Stimulated activated CD4-positive, alpha-beta T cell treated with anti-CD3 and anti-CD28 coated beads, Interleukin-1b, Interleukin-23, amount 100 ng/mL, for 1 hour (primary cell): ENCODE measurements at places on chromosomes 4 and X.
A peak's percentile ranks its signal among the peaks of the same experiment; 100 is the strongest.

DNA sequence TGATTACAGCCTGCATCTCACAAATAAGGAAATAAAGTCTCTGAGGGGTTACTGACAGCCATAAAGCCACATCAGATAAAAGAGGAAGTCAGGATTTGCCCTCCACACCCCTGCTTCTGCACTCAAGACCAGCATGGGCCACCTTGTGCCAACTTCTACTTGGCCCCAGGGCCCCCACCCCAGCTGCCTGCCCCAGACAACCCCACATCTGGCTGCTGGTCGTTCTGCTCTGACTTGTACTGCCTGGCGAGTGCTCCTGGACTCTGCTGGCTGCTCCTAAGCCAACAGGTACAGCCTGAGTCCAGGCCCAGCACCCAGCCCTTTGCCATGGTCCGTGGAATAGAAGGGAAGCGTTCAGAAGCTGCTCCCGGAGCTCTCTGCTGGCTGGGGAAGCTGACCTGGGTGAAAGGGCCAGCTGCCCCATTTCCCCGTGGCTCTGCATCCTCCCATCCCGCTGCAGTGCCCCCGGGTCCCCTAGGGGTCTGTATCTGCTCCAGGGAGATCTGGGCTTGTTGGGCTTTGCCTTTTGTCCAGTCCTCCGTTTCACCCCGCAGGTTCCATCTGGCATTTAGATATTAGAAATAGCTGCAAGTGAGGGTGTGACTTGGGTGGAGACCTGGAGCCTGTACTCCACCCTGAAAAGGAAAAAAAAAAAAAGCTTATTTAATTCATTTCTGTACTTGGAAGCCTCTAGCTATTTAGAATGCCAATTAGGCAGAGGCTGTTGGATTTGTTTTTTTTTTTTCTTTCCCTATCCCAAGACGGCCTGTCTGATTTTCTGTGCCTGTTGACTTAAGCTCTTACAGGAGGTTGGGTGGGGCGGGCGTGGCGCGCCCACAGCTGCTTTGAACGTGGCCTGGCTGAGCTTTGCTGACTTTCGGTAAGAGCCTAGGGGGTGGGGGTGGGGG is 194.7 kb downstream of the PTTG2 start:
- no peak for DNase-seq

GRCh38 chr4:151830168-151830567 is 69.4 kb upstream of the GATB start:
- DNase-seq, result no peak

DNA sequence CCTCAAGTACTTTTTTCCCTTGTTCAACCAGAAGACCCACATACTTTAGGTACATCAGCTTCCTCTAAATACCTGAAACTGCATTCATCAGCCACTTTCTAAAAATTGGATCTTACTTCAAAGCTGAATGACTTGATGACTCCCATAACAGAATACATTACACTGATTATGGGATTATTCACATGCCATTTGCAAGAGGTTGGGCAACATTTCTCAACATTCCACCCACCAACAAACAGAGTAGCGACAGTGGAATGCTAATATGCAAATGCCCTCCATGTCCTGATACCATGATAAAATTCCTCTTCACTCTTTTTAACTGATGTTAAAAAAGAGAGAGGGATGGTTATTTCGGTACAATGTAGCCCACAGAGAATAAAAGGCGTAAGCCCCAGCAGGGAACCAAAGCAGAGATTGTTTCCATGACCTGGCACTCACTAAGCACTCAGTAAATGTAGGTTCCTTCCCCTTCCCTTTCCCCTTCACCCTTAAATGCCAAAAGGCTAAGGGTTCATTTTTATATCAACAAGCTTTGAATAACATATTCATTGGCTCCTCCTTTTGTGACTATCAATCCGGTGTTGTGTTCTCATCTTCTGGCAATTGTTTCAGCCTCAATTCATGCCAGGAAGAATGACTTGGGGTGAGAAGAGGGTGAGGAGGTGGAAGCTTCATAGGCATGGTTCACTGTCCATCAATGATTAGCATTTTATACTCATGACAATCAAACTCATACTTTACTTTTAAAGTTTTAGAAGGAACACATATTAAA is 317.2 kb downstream of the DHX15 start:
- DNase-seq, result no peak

DNA sequence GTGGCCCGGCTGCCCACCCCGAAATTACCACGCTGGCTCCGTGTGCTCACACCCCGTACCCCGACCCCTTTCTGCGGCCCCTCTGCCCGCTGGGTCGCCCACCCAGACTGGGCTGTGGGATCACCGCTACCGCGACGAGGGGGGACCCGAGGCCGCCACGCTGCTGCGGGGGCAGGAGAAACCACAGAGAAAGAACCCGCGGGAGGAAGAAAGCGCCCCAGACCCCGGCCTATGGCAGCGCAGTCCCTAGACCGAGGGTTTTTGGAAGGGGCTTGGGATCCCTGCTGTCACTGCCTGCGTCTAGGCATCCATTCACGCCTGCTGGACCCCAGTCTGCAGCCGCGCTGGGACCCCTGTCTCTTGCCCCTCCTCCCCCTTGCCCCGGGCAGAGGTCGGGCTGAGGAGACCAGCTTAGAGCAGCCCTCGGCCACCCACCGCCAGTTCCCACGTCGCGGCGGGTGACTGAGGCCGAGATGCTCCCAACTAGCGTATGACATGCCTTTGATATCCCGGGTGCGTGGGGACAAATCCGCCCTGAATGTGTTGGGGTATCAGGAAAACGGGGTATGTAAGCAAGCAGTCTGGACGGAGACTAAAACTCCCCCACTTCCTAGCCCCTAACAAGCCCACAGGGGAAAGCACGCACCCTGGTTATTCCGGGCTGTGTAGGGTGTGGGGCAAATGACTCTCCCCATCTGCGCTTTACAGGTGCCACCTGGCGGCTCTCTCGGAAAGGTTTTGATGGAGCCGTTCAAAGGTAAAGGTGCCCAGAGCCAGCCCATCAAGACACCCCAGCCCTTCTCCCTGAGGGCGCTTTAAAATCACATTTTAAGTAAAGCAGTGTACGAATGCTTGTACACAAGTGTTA is 862 bp upstream of the INPP4B start:
- DNase-seq, result peak; percentile 49

- DNase-seq, result no peak
Observed at GRCh38 chrX:131084145-131084544, 26.0 kb downstream of the ARHGAP36 start.

- DNase-seq, result no peak
Observed at GRCh38 chr4:149701435-149702156, 114.0 kb downstream of the IQCM start.

DNA sequence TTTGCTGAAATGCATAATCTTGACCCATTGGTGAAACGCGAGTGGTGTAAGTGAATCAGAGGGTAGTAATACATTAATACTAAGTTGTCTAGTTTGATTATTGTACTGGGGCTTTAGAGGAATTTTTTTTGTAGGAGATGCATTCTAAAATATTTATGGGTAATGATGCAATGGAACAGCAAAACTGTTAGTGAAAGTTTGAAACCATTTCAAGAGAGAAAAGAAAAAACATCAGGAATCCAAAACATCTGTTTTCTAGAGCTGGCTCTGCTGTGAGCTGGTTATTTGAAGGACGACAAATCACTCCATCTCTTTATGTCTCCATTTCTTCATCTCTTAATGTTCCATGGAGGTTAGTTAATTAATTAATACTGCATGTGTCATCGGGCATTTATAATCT is 351.9 kb upstream of the FAT1 start:
- DNase-seq, result no peak

DNA sequence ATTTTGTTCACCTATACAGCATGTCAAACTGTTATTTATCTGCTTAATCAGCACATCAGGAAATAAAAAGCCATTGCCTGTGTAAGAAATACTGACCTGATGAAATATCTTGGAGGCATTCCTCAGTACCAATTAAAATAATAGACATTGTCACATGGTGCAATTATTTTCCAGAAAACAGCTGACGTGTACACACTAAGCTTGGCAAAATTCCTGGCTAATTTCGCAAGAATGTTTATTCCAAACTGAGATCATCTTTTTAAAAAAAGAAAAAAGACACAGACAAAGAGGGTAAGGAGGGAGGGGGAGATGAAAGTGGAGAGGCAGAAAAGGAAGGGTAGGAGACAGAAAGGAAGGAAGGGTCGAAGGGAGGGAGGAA is 61.9 kb upstream of the NFKB1 start:
- DNase-seq, result no peak

- DNase-seq, result no peak
Observed at GRCh38 chr4:102642631-102643298, 118.0 kb downstream of the MANBA start.

- DNase-seq, result no peak
Observed at GRCh38 chrX:124338733-124339514, 6.5 kb downstream of the TEX13D start.

DNA sequence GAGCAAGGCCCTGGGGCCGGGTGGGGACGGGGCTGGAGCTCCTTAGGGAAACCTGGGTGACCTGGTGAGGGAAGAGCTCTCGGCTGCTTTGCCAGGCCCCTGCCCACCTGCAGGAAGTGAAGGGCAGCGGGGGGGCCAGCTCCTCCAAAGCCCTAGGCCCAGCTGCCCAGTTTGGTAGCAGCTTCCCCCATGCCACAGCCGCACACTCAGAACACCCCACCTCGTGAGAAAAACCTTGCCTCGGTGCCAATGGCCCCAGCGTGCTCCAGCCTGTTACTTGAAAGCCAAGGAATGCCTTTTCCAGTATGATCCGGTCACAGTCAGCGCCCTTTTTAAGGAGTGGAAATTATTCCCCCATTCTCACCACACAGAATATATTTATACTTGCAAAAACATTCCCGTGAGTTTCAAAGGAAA is 38.3 kb downstream of the ACOX3 start:
- no peak for DNase-seq

DNA sequence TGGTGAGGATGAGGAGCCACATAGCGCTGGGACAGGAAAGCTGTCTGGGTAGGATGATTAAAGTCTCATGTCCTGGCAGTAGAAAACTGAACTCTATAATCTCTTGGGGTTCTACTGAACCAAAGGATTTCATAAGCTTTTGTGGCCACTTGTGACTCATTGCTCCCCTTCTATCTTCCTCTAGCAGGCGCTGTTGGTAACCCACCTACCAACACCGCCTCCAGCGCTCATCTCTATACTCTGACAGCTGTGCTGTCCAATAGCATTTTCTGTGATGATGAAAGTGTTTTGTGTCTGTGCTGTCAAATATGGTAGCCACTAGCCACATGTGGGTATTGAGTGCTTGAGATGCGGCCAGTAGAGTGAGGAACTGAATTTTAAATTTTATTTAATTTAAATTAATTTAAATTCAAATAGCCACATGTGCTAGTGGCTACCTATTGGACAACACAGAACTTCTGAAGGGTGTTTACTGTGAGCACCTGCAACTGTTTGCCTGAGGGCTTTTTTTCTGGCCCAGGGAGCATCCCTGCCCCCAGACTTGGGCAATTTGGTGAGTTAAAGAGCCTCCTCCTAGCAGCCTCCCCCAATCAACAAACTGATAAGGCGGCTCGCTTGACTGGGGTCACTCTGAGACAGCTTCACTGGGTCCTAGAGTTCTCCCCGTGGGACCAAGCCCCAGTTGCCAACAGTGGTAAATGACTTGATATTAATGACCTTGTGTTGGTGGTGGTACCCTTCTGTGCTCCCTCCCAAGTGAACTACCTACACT is 169.2 kb upstream of the ATP6AP2 start:
- no peak for DNase-seq

DNA sequence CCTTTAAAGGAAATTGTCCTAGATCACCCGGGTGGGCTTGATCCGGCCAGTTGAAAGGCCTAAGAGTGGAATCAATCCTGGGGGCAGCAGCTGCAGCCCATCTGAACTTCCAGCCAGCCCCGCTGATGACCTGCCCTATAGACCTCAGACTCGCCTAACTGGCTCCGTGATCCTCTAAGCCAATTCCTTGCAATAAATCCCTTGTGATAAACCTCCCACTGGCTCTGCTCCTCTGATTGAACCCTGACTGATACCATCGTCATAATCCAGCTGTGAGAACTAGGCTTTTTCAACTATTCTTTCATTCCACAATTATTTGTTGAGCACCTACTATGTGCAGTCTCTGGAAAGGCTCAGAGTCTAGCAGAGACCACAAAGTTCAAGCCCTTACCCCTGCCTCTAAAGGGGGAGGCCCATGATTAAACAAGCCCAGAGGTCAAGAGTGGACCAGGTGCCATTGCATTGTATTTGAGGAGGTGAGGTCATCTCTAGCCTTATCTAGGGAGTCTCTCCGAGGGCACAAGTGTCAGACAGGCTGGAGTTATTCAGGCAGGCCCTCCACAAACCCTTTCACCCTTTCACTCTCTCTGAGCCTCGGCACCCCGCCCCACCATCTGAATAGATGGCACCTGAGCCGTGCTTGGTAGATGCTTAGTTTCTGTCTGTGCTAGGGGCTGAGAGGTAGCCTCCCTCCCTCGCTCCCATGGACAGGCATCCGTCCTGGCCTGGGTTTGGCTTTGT is 20.5 kb upstream of the GPR78 start:
- no peak for DNase-seq

DNA sequence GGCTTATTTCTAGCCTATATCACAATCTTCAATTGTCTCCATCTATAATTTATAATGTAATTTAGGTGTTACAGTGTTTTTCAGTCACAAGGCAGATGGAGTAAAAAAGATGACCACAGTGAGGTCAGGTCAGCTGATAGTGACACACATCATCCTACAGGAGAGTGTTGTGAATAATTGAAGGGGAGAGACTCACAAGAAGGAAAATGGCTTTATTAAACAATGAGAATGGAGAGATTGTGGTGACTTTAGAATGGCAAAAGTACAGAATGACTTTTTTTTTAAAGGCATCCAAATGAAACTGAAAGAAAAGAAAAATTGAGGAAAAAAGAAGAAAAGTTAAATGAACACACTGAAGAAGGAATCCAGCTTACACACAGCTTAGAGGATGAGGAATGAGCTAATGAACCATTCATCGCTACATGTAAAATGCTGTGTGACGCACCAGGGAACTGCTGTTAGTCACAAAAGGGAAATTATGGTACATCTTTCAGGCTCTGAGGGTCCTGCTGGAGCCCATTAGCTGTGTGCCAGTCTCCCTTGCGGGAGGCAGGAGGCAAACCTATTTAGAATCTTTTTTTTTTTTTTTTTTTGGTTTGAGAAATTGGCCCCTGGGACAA is 56.6 kb downstream of the SPRY1 start:
- DNase-seq, result no peak

GRCh38 chr4:5631352-5632065 is 76.8 kb downstream of the EVC2 start:
- no peak for DNase-seq

- no peak for DNase-seq
Observed at GRCh38 chr4:147830987-147831386, 99.1 kb downstream of the ARHGAP10 start.

- no peak for DNase-seq
Observed at GRCh38 chrX:38939067-38939466, 137.8 kb downstream of the MID1IP1 start.

- no peak for DNase-seq
Observed at GRCh38 chr4:138158746-138159297, 83.3 kb downstream of the SLC7A11 start.

DNA sequence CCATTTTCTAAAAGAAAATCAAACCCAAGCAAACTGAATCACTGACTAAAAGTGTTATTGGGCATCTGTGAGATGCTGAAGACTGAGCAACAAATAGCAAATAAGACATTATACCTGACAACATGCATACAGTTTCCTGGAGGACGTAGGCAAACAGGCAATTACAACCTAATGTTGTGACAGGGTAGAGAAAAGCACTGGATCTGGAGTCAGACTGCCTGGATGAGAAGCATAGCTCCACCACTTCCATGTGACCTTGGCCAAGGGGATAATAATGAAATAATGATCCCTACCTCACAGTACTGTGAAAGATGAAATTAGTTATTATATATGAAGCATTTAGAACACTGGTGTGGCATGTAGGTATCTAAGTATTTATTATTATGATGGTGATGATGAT is 2.7 kb downstream of the SPINK2 start:
- DNase-seq, result no peak
